ENCODE measurements at places on chromosomes 16 and 17.

DNA sequence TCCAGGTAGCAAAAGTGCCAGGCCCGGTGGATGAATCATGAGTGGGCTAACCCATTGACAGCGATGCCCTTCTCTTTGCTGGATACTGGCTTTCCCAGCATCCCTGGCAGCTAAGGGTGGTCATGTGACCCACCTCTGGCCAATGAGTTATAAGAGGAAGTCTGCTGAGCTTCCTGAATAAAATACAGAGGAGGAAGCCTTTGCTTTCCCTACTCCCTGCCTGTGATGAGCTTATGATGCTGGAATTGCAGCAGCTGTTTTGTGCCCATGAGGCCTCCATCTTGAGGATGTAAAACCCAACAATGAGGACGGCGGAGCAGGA, 15.0 kb upstream of the ATP2A3 start:
- DNase-seq = no peak

DNA sequence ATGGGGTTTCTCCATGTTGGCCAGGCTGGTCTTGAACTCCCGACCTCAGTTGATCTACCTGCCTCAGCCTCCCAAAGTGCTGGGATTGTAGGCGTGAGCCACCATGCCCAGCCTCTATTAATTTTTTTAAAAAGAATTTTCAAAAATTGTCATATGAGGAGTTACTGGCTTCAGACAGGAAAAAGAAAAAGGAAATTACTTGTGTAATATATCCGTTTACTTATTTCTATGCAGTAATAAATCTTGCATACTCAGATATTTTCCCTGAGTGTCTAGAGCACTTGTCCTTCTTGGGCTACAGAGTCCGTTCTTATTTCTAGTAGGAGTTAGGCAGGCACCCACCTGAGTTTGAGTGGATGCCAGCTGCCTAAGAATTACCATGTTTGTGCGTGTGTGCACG, 85.8 kb downstream of the VMP1 start:
- DNase-seq = no peak

GRCh38 chr17:50482516-50482915, 3.9 kb downstream of the RSAD1 start:
- peak; percentile 79 for DNase-seq

DNA sequence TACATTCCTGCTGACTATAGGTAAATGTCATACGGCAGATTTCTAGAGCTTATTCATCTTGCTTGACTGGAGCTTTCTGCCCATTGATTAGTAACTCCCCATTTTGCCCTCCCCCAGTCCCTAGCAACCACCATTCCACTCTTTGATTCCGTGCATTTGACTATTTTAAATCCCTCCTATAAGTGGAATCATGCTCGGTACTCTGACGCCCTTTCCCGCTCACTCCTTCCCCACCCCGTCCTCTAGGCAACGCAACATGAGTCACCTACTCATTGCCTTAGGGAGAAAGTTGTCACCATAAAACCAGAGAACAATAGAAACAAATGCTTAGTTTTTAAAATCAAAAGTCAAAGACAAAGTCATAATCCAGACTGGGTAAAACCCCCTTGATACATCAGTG, 45.5 kb upstream of the RBBP6 start:
- DNase-seq = no peak

GRCh38 chr16:505479-506245, 21.9 kb upstream of the CAPN15 start:
- DNase-seq = no peak

DNA sequence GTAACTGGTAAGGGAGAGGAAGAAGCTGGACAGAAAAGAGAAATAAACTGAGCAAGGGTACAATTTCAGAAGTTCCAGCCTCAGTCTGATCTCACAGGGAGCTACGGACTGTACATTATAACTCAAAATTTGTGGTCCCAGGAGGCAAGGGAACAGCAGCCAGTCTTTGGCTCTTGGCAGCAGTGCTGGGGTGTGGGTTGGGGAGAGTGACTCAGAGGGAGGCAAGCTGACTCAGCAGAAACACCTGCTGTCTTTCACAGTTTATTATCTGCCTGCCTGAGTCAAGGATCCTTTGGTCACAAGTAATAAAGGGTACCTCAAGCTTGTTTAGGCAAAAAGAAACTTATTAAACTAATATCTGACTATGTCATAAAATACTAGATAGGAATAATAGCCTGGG, 73.5 kb upstream of the KIF2B start:
- no peak for DNase-seq

All from activated naive CD8-positive, alpha-beta T cell treated with anti-CD3 and anti-CD28 coated beads for 36 hours (primary cell).